ENCODE measurements at places on chromosomes 6 and 20.
A peak's percentile ranks its signal among the peaks of the same experiment; 100 is the strongest.

GRCh38 chr6:165641672-165642156 is 21.3 kb downstream of the PDE10A start:
- DNase-seq = no peak

- no peak for DNase-seq
Measured at GRCh38 chr20:34954904-34955230, 739 bp downstream of the GSS start.

- no peak for DNase-seq
Measured at GRCh38 chr6:111427341-111428116, 55.5 kb downstream of the REV3L start.

- no peak for DNase-seq
Measured at GRCh38 chr6:100633096-100633777, 168.5 kb upstream of the SIM1 start.

GRCh38 chr6:31180500-31180899 is 10.0 kb upstream of the POU5F1 start:
- DNase-seq = peak; percentile 72

- no peak for DNase-seq
Measured at GRCh38 chr6:159602431-159603041, 90.5 kb downstream of the SOD2 start.

- DNase-seq = no peak
Measured at GRCh38 chr20:46195264-46196036, 77.3 kb downstream of the CD40 start.

- no peak for DNase-seq
Measured at GRCh38 chr6:91358986-91359385, 772.1 kb upstream of the MAP3K7 start.

DNA sequence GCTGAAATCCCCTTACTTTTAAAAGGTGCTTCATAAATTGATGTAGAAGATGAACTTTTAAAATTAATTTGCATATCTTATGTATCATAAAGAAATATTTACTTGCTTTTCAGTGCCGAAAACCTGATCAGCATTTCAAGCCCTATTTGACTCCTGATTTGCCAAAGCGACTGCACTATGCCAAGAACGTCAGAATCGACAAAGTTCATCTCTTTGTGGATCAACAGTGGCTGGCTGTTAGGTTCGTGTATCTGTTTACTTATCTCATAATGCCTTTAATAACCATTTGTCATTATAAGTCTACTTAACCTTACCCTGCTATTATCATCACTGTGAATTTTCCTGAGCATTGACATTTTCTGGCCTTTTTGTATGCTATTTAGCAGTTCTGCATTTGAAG is 7.8 kb downstream of the OR2A4 start:
- no peak for DNase-seq

DNA sequence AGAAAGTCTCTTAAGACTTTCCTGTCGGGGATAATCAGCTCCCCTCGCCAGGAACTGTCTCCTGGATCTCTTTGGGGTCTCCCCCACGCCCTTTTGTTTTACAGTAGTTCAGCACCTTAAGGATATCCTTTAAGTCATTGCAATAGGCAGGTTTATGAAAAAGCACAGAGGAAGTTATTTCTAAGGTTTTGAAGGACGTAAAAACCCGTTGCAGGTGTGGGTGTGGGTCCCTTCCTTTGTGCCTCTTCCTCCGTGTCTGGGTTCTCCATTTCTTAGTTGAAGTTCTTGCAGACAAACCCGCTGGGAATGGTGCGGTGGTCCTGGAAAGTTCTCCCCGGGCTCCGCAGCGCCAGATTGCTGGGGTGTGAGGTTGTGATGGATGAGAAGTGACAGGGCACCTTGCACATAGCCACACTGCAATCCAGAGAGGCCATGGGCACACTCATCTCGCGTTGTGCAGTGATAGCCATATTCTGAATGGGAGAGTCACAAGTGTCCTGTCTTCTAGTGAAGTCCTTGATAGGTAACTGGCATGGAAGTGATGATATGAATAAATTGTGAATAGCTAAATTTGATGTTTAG is 65.2 kb downstream of the GTF2H5 start:
- no peak for DNase-seq

DNA sequence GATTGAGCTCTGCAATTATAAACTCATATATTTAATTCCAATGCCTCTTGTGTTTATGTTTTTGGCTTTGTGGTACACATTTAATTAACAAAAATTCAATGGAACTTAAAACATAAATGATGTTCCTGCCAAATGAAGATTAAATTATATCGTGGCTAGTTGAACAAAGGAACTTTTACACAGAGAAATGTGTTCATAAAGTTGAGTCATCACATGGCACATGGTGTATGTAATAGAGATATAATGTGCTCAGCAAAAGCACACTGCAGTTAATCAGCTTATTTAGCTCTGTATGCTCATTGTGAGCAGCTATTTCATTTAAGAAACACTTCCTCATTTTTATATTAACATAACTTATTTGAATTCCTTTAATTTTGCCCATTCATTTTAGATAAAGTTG is 1295.6 kb upstream of the CITED2 start:
- no peak for DNase-seq

DNA sequence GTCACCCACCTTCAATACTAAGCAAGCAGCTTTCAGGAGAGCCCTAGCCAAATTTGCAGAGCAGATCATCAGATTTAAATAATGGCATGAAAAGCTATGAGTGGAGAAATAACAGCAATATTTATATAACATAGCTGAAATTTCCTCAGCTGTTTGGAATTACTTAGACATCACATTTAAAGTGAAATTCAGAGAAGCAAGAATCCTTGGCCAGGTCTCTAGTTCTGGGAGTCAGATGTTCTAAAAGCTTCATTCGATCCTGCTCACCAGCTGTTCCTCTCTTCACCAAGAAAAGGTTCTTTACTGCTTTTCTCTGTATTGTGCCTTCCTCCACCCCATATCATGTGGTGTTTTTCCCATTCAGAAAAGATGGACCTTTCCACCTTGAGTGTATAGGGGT is 152.3 kb upstream of the JAG1 start:
- DNase-seq = no peak

DNA sequence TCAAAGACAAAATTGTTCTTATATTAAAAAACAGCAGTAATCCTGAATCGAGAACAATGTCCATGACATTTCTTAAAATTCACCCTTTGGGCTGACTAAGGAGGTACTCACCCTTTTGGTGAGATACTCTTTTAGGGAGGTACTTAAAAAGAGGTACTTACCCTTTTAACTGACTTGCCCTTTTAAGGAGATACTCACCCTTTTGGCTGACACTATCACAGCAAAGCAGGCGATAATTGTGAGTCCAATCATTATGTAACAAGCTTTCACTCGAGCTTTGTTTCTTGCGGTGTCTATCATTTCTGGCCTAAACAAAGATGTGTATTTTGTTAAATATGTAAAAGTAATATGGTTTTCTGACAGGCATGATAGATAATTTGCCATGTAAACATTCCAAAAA is 3.7 kb downstream of the FAM162B start:
- no peak for DNase-seq

GRCh38 chr6:112348334-112348874 is 1.3 kb downstream of the RFPL4B start:
- DNase-seq = no peak

- no peak for DNase-seq
Measured at GRCh38 chr20:50234288-50234687, 43.7 kb downstream of the CEBPB start.

DNA sequence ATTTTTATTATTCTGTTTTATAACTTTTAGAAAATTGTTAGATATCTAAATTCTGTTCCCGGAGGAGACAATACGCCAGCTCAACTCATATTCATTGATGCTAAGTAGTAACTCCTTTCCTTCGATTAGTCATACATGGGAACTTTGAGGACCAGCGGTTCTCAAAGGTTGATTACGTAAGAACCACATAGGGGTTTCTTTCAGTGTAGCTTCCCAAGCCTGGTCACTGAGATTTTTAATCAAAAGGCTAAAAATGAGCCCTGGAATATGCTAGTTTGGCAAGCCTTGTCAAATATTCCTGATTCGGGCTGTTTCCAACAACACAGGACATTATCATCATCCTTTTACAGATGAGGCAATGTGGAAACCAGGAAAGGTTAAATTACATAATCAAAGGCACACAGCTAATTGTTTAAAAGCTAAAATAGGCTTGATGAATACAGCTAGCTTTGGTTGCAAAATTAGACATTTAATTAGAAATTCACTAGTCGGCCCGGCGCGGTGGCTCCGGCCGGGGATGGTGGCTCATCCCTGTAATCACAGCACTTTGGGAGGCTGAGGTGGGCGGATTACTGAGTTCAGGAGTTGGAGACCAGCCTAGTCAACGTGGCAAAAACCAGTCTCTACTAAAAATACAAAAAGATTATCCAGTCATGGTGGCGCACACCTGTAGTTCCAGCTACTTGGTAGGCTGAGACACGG is 14.6 kb upstream of the MEI4 start:
- no peak for DNase-seq

GRCh38 chr6:125220712-125221111 is 67.1 kb downstream of the TPD52L1 start:
- no peak for DNase-seq

- no peak for DNase-seq
Measured at GRCh38 chr6:91407706-91408105, 820.8 kb upstream of the MAP3K7 start.

GRCh38 chr20:47181056-47181862 is 175.2 kb downstream of the ZMYND8 start:
- DNase-seq = no peak

DNA sequence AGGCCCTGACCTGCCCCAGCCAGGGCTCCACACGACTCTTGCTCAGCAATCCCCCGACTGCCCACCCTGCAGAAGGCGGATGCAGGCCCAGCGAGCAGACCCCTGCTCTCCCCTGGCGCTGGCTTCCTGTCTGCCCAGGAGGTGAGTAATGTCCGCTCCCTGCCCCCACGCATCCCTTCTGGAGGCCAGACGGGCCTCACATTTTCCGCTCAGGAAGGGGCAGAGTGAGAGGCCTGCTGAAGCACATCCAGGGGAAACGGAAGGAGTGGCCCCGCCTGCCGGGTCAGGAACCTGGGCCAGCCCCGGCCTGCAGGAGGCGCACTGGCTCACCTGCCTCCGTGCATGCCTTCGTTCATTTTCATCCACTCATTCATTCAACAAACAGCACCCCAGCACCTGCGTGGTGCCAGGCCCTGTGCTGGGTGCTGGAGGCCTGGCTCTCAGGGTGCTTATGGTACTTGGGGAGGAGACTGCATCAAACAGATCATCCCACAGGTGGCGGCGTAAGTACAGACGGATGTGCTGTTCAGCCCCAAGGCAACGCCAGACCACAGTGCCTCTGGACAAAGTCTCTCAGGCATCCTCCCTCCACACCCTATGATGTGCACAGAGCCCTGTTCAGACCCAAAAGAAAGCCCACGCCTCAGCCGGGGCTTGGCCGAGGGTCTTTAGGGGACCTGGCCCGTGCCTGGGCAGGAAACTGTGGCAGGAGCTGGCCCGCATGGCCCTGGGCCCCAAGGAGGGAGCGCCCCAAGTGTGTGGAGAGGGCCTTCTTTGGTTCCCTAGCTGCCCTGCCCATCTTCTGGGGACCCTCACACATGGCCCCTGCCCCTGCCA is 112.1 kb downstream of the ASXL1 start:
- DNase-seq = no peak

GRCh38 chr6:169168302-169168630 is 85.4 kb downstream of the THBS2 start:
- DNase-seq = no peak

- DNase-seq = peak; percentile 4
Measured at GRCh38 chr6:43942011-43942442, 172.0 kb downstream of the VEGFA start.

DNA sequence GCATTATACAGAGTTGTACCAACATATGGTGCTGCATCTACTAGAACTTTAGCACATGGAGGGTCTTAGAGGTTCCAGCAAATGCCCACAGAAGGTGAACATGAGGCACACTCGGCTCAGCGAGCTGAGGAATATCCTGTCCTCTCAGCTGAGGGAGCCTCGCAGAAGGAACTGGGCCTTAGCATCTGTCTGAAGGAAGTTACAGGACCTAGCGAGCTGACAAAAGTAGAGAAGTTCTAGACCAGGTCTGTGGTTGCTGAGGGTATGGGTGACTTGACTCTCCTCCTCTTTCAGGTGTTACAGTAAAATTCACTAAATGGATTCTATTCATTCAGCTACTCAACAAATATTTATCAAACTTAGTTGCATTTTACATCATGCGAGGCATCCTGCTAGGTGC is 157.2 kb downstream of the ZDHHC14 start:
- DNase-seq = no peak

- no peak for DNase-seq
Measured at GRCh38 chr20:36218380-36219064, 17.8 kb upstream of the AAR2 start.

DNA sequence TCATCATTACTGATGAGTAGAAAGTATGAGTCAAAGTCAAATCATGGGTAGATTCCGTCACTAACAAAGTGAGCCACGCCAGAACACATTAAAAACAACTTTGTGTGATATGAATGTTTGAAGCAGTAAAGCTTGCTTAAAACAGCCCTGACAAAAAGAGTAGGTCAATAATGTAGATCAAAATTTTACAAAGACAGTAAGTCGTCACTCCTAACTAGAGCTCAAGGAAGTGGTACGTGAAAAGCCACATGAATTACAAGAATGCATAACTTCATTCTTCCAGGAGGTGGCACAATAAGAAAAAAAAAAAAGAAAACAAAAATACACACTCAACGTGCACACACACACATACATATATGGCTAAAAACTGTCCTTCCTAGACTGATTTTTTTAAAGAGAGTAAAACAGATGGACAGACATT is 69.9 kb downstream of the HACE1 start:
- DNase-seq = no peak

- no peak for DNase-seq
Measured at GRCh38 chr6:1832358-1832757, 222.6 kb downstream of the FOXC1 start.

GRCh38 chr6:96613291-96613999 is 50.5 kb downstream of the FHL5 start:
- DNase-seq = no peak

- DNase-seq = no peak
Measured at GRCh38 chr20:62480318-62480717, 4.5 kb upstream of the GATA5 start.

GRCh38 chr20:6142348-6142993 is 19.6 kb upstream of the FERMT1 start:
- DNase-seq = no peak

DNA sequence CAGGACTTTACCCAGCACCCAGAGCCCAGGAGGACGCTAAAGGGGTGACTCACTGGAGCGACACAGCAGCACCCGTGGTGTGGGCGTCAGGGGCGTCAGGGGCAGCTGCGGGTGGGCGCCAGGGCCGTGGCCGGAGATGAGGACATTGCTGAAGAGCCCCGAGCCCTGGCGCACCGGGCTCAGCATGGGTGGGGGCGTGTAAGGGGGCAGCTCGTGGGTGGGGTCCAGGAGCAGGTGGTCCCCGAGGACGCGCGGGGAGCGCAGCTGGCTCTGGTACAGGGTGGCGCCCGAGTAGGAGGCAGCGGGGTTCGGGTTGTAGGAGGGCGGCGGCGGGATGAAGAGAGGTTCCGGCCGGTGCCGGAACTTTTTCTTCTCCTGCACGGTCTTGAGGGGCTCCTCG is 41.6 kb upstream of the MRPS10 start:
- no peak for DNase-seq

Measured in activated CD4-positive, CD25-positive, alpha-beta regulatory T cell treated with anti-CD3 and anti-CD28 coated beads, Interleukin-2, amount 50 U/mL, for 72 hours (primary cell).